Stimulated activated CD8-positive, alpha-beta memory T cell treated with anti-CD3 and anti-CD28 coated beads, Interleukin-2, amount 100 ng/mL, for 1 hour (primary cell): ENCODE measurements at places on chromosomes 1 and 21.

- DNase-seq = no peak
Measured at GRCh38 chr1:151474745-151475144, 15.5 kb upstream of the POGZ start.

- no peak for DNase-seq
Measured at GRCh38 chr1:9251501-9251900, 16.9 kb downstream of the H6PD start.

GRCh38 chr1:18319099-18319498, 161.6 kb upstream of the KLHDC7A start:
- DNase-seq = no peak

DNA sequence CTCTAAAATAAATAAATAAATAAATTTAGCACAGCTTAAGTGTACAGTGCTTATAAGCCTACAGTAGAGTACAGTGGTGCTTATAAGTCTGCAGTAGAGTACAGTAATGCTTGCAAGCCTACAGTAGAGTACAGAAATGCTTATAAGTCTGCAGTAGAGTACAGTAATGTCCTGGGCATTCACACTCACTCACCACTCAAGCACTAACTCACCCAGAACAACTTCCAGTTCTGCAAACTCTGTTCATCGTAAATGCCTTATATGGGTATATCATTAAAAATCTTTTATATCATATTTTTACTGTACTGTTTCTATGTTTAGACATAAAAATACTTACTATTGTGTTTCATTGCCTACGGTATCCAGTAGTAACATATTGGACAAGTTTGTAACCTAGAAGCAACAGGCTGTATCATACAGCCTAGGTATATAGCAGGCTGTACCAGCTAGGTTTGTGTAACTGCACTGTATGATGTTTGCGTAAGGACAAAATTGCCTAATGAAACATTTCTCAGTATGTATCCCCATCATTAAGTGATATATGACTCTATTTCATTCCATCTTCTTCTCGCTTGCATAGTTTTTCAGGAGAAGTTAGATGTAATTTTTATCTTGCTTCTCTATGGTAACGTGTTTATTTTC, 14.0 kb upstream of the S100B start:
- no peak for DNase-seq

DNA sequence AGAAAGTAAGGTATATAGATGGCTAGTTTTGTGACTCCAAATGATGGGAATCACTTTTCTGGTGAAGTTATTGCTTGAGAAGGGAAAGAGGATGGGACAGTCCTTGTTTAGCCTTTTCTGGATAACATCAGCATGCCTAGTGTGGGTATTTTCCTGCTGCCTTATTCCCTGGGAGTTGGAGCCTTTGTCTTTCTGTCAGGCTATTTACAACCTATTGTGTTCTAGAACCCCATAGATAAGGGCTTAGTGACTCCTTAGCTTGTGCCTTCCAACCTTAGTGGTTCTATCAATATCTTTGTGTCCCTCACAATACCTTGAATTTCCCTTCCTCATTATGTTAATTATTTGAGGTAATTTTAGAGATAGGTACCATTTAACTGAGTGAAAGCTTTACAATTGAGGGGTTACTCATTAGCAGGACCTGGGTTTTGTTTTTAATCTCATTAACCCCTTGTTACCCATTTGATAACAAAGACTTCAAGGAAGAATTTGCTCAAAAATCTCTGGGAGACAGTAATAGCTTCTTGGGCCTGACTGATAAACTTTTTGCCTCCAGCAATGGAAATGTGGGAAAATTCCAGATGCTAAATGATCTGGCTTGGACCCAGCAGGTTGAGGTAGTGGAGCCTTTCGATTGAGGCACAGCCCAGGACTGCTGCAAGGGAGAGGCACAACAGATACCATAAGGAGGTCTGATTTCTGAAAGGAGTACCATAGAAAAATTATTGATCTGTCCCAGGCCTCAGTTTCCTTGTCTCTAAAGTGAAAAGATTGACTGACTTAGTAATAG, 49.0 kb downstream of the CACHD1 start:
- DNase-seq = no peak

DNA sequence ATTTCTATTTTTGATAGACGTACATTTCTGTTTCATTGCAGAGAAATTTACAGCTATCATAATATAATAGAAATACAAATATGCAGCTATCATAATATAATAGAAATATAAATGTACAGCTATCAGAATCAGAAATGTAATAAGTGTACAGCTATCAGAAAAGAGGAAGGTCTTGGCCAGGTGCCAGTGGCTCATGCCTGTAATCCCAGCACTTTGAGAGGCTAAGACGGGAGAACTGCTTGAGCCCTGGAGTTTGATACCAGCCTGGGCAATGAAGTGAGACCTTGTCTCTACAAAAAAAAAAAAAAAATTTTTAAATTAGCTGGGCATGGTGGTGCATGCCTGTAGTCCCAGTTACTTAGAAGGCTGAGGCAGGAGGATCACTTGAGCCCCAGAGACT, 37.9 kb downstream of the PIGM start:
- no peak for DNase-seq

- DNase-seq = no peak
Measured at GRCh38 chr1:231162297-231162969, 575 bp downstream of the TRIM67 start.

GRCh38 chr1:48693674-48694320, 82.9 kb downstream of the BEND5 start:
- no peak for DNase-seq

DNA sequence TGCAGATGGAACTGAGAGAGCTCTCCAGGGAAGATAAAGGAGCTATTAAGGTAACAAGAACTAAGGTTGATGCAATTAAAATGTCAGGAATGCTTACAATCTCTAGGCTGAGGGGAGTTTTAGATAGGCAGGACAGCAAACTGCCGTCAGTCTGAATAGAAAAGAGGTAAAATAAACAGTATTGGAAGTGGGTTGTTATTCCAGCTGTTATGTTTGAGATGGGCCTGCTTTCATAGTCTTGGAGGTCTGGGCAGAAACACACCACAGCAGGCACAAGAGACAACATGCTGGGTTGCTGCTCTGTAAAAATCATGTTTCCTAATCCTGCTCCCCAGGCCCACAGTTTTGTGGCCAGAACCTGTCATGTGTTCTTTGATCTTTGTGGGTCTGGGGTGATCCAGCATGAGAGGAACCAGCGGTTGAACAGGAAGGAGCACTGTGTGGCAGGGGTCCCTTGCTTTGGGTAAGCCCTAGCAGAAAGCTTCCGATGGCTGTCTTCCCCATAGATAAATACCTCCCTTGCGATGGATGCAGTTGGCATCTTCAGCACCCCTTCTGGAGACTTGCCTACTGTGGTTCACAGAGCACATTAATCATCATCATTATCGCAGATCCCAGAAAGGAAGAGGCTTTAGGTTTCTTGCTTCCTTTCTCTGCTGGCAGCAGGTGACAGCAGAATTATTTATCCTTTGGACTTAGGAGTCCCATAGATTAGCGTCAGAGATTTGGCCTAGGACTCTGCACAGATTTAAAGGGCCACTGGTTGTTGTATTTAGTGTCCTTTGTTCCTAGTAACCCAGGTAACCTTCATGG, 97.1 kb downstream of the AK5 start:
- DNase-seq = no peak

DNA sequence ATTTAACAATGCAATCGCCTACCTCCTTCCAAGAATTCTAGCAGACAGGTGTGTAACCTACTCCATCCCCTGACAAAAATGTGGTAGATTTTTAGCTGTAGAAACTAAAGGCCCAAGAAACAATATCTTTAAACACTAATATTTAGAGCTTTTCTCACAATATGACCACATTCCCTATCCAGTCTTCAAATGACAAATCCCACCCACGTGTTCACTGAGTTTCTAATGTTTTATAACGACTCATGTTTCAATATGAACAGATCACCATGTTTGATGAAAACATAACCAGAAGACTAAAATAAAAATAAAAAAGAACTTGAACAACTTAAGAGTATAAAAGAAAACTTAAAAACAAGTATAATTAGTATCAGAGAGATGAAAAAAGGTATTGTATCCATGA, 24.6 kb downstream of the RSBN1 start:
- no peak for DNase-seq

DNA sequence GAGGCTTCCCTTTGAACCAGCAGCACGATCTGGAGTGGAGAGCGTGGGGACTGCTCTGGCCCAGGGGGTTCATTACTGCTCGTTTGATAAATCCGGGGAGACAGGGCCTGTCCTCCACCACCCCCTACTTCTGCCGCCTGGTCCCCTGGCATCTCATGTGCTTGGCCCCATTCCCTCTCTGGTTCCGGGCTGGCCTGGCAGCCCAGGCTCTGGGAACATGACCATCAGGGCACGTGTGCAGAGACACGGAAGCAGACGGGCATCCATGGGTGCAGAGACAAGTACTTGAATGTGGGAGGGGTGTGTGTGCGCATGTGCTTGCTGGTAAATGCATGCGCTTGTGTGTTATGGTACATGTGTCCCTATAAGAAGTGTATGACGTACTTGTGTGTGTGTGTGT, 75.5 kb downstream of the KIRREL1 start:
- DNase-seq = no peak

GRCh38 chr1:224747578-224747977, 131.5 kb downstream of the CNIH3 start:
- no peak for DNase-seq
